M059J (cell line): ENCODE measurements at places on chromosomes 11 and 22. TPM values are rescaled to one million over a fixed set of nuclear protein-coding genes. Genes with fewer than 3 reads are reported as not detected.

The OR5B2 gene
- not detected in 2 replicates for total RNA-seq

The DBX1 gene
- total RNA-seq = not detected in 2 replicates

The OR52H1 gene
- total RNA-seq = not detected in 2 replicates

The PDHX gene
- 62.5 and 81.7 TPM in 2 replicates for total RNA-seq

The TIMP3 gene
- total RNA-seq = 45.9 and 62.1 TPM in 2 replicates

The SLC5A1 gene
- not detected in 2 replicates for total RNA-seq

The CHKB gene
- 14.3 and 18.6 TPM in 2 replicates for total RNA-seq

The DGCR6 gene
- total RNA-seq = 0.62 and 0.81 TPM in 2 replicates

The HINFP gene
- total RNA-seq = 10.8 and 20.1 TPM in 2 replicates

The FGF4 gene
- not detected in 2 replicates for total RNA-seq

The PARVA gene
- total RNA-seq = 38.5 and 46.4 TPM in 2 replicates

- DNase-seq = no peak
These were observed 1415.2 kb downstream of the TBC1D22A start for GRCh38 chr22:48177631-48178030.

DNA sequence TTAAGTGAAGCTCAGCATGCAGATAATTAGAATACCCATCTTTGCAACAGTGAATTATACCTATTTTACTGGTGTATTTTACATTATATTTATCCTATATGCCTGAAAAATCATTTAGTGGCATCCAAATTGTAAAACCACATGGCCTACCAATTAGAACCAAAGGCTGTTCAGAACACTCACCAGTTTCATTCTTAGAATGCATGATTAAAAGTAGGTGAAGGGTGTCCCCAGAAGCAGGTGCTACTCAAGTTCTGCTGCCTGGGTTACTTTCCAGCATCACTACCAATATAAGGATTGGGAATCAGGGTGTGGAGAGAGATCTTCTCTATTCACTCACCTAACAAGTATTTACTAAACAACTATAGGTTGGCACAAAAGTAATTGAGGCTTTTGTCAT, 103.3 kb downstream of the SGSM3 start:
- no peak for DNase-seq

GRCh38 chr22:33213383-33214075, 155.3 kb upstream of the SYN3 start:
- no peak for DNase-seq

GRCh38 chr11:44791316-44791925, 64.7 kb downstream of the TSPAN18 start:
- no peak for DNase-seq

DNA sequence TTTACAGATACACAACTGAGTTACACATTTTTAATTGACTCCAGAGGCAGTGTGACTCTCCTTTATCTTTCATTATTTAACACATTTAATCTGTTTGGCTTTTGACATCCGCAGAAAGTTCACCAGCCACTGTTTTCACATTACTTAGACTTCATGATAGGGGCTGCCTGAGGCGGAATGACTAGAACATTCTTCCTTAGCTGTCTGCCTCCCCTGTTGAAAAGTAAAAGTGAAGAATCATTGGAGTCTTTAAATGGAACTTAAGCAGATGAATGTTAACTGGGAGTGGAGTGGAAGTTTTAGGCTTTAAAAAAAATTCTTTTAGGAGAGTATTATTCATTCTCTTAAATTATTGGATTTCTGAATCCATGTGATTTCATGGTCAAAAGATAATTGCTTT, 229.2 kb upstream of the MTNR1B start:
- DNase-seq = no peak

GRCh38 chr11:119295178-119295577, 21.8 kb downstream of the MCAM start:
- DNase-seq = peak; percentile 30

GRCh38 chr11:60357771-60358170, 20.6 kb upstream of the MS4A7 start:
- DNase-seq = no peak

DNA sequence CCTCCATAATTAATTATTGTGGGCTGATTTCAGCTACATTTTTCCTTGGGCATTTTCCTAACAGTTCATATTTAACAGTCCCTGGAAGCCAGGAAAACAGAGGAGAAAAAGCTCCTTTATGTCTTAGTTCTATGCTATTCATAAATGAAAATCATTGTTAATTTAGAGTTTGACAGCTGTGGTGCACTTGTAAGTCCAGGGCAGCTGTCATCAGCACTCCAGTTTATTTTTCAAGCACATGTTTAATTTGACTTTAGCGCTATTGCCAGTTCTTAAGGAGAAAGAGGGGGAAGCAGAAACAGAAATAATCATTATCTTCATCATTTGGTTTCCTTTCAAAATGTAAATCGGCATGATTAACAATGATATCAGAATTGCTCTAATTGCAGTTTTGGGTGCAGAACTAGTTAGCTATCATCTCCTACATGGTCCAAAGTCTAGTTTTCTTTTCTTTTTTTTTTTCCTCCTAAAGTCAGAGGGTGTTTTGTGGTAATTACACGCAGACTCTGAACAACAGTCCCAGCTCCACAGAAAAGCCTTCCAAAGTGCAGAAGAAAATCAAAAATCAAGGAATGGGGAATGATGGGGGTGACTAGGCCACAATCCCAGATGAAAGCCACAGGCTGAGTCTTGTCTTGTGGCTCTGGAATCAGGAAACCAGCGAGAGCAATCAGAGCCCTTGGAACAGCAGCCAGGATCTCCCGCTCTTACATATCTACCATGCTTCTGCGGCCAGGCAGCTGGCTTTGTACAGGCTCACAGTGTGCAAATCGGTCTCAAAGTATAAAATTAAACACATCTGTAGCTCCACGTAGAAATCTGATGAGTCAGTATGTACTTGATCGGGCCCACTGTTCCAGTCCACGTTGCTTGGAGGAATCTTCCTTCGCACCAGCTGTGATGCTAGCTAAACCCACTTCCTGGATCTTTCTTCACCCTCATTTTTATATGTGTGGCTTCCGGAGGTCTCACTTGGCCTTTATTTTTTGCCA, 91.9 kb downstream of the SPON1 start:
- no peak for DNase-seq

- DNase-seq = no peak
These were observed 44.3 kb upstream of the IGSF9B start for GRCh38 chr11:134001088-134001487.

GRCh38 chr11:10447445-10447844, 7.6 kb upstream of the AMPD3 start:
- no peak for DNase-seq

DNA sequence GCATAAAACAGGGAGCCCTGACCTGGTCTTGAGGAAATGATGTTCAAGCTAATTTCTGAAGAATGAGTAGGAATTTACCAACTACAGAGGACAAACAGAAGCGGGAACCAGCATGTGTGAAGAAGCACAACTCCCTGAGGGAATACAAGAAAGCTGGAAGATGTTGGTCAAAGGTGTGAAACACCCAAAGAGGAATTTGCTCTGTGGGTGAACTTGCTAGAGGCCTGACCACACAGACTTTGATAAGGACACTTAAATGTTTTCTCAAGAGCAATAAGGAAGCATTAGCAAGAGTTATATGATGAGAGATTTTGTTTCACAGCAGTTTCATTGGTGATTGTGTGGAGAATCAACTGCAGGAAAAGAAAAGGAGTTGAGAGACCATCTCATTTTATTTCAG, 17.6 kb downstream of the SLC5A12 start:
- no peak for DNase-seq

- DNase-seq = no peak
These were observed 2.2 kb downstream of the TNNT3 start for GRCh38 chr11:1921574-1922141.

DNA sequence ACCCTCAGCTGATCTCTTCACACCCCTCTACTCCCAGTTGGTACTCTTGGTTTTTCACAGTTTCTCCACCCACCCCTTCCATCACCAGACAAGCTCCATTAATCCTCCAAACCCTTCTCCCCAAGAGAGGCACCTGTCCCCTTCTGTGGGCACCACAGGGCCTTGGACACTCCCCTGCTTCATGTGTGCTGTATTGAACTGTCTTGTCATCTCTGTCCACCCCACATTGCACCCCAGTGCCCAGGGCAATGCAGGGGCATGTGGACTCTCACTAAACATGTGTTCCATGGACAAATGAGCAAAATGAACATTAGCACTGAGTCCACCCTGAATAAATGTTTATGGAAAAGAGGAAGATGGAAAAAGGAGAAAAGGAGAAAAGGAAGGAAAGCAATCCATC, 181.4 kb downstream of the BCR start:
- DNase-seq = no peak

DNA sequence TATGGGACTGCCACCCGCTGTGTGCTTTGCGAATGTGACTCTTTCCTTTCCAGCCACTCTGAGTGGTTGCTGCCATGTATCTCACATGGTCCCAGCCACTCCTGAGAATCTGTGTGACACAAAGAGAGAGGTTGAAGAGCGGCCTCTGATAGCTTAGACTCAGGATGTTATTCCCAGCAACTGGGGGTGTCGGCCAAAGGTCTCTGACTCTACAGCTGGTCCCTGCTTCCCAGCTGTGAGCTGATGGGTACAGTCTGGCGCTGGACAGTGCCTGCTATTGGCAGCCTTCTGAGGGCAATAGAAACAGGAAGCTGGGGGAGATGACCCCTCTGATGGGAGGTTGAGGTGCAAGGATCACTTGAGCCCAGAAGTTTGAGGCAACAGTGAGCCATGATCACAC, 105.1 kb downstream of the RRAS2 start:
- DNase-seq = no peak

DNA sequence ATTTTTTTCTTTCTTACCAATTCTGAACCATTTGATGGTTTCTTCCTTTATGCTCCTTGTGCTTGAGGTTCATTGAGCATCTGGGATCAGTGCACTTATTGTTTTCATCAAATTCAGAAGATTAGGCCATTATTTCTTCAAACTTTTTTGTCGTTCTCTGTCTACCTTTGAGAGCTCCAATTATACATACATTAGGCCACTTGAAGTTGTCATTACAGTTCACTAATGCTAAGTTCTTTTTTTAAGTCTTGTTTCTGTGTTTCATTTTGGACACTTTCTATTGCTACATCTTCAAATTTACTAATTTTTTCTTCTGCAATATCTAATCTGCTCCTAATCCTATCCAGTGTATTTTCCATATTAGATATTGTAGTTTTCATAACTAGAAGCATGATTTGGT, 40.8 kb downstream of the CDPF1 start:
- DNase-seq = no peak

- DNase-seq = no peak
These were observed 6.4 kb downstream of the SNU13 start for GRCh38 chr22:41682033-41682807.

GRCh38 chr11:2883979-2884815, 1.4 kb downstream of the CDKN1C start:
- no peak for DNase-seq

DNA sequence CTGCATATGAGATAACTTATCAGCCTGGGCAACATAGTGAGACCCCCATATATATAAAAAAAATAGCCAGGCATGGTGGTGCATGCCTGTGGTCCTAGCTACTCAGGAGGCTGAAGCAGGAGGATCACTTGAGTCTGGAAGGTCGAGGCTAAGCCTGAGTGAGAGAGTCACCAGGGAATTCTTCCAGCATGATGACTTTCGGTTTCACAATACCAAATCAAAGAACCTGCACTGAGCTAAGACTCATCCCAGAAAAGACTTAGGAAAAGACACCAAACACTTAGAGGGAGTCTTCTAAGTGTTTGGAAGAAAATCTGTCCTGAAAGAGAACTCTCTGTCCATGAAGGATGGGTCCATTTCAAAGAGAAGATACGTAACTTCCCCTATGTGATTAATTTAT, 12.7 kb downstream of the STK33 start:
- DNase-seq = no peak

DNA sequence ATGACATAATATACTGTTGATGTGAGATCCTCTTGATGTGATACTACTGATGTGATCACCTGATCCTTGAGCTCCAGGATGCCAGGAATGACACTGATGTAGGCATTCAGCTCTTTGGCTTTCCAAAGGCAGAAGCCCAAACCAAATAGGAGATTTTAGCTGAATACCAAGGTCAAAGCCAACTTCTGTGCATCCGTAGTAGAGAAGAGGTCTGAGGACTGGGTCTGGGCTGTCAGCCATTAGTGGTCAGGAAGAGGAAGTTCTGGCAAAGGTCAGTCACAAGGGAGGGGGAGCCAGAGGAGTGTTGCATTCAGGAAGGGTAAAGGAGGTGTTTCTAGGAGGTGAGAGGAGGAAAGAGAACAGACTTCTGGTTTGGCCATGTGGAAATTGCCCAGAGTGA, 53.4 kb upstream of the PARVG start:
- no peak for DNase-seq

DNA sequence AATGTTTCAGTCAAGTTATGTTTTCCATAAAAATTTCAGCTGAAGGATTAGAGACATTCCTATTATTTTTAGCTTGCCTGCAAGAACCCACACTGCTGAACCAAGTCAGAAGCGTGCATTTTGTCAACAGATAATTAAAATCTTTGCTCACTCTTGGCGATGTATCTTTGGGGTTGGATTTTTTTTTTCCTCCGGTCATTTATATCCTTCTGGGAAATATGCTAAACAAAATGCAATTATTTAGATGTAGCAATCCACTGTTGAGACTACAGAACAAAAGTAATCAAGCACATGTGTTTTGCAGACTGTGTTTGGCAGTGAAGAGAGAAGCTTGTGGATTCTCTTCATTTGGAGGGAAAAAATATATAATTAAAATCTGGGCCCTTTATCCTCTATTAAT, 15.3 kb upstream of the NELL1 start:
- no peak for DNase-seq

DNA sequence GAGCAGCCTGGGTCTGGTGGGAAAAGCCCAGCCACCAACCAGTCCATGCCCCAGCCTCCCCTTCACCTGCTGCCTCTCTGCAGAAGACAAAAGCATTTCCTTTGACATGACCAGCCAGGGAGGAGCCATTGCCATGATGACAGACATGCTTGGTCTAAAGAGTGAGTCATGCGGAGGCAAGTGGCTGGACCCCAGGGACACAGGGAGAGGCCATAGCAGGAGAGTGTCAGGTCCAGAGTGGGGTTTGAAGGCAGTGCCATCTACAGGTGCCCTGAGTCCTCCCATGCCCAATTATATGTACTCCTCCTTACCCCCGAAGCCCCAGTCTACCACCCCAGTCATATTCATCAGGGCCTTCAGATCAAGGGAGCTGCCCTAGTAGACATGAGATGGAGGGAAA, 67.4 kb downstream of the SCN3B start:
- peak; percentile 53 for DNase-seq

DNA sequence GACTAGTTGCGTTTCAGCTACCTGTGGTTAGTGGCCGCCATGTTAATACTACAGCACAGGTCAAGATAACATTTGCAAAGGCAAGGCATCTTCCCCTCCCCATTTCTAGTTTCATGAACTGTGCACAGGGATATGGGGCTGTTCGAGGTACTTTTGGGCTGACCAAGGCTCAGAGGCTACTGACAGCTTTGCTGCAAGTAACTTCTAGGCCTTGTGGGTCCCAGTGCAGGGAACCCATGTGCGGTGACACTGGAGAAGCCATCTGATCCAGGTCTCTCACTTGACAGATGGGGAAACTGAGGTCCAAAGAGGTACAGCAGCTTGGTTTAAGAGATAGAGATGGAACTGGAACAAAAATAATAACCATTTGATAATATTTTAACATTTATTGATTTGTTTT, 13.6 kb downstream of the TIMP3 start:
- DNase-seq = no peak
